ENCODE measurements at places on chromosomes 4 and X.

- DNase-seq = no peak
These were observed 26.4 kb downstream of the EPGN start for GRCh38 chr4:74334636-74335035.

DNA sequence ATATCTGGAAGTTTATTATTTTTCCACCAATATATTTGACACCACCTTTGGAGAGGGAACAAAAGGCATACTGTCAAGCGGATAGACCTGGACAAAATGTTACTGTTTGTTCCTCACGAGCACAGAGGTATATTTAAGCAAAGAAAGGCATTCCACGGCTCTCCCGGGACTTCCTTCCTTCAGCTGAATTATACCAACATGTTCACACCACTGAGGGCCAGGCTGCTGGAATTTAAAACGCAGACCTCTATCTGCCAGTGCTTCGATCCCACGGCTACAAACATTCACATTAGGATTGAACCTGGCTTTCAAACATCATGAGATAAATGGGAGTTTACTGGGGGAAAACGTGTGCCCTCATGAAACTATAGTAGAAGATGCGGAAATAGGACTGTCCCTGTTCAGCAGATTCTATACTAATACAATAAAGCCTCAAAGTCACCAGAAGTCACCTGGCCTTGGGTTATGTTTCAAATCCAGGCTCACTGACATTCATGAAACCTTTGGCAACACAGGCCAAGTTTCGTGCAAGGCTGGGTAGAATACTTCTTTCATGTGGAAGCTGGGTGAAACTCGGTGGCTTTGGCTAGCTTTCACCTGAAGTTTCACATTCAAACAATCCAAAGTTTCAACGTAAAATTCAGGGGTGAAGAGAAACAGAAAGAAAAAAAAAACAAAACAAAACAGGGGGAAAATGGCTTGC, 39.5 kb downstream of the SORBS2 start:
- DNase-seq = no peak

DNA sequence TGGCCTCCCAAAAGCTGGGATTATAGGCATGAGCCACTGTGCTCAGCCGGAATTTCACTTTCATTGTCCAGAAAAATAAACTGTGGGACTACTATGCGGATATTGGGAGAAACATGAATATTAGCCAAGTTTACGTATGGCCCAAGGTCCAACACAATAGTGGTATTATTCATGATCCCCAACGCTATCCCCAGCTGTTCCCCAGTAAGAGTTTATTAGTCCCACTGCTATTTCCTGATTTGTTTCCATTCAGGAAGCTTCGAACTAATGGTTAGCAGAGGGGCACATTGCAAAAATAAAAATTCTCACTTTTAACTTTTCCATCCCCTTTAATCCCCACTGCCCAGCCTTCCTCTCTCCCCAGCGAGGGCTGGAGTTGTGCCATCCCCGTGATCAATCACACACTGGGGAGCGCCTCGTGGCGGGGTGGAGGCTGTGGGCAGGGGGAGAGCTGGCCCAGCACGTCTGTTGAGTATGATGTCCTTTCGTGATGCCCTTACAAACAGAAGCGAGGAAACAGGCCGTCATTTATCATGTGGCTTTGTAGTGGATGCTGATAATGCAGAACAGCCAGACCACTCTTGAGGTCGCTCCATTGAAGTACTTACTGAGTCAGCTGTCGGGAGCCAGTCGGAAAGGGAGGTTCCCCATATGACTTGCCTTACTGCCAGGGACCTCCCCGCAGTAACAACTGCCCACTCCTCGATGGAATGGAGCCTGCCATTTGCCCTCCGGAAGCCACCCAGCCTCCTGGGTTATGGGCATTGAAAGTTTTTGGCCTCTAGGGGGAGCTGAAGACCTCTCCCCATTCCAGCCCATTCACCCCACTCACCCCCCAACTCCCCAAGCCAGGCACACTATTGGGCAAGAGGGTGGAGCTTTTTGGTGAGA, 117.0 kb downstream of the KDR start:
- peak; percentile 35 for DNase-seq

DNA sequence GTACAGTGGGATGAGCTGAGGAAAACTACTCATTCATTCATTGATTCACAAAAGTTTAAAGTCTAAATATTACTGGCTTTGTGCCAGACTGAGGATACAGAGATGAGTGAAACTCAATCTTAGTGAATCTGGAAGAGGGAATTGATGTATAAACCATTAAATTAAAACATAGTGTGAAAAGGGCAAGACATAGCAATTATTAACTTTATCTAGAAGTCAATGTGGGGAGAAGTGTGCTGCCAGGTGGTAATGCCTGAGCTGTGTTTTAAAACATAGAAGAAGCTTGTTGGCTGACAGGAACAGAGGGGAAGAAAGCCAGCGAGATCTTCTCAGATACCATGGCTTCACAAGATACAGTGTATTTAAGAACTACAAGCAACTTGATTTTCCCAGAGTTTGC, 153.4 kb downstream of the BMPR1B start:
- DNase-seq = no peak

DNA sequence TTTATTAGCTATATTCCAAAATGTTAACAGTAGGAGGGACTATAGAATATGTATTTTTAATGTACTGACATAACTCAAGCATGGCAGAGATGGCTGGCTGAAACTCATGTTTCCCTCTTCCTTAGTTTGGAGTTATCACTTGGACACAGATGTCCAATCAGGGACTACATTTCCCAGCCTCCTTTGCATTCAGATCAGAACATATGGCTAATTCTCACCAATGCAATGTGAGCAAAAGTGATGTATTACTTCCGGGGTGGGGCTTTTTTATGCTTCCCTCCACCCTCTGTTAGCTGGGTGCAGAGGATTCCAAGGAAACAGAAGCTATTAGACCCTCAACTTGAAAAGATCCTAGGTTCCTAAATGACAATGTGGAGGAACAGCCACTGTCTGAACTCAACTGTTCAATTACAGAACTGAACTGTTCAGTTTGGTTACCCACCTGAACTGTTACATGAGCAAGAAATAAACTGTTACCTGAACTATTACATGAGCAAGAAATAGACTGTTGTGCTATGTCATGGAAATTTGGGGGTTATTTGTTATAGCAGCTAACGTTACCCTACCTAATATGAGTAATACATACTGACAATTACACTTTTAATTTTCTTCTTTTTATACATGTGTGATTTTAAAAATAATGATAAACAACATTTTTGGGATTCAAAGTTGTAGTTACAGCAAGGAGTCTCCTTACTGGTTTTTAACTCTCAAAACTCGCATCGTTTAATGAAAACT, 29.6 kb upstream of the ERVMER34-1 start:
- DNase-seq = no peak

DNA sequence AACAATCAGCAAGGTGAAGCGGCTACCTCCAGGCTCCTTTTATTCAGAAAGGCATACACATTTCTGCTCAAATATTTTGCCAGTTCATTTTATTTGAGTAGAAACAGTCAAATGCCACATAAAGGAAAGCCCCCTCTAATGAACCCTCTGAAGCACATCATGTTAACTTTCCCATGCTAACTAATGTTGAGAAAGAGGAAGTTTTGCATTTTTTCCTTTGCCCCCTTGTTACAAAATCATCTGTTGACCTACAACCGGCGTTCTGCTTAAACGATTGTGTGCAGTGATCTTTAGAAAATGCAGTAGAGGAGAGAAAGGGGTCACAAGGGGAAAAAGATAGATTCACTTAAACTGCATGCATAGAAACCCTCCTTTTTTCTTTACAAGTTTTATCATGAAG, 25.2 kb upstream of the ATXN3L start:
- no peak for DNase-seq

DNA sequence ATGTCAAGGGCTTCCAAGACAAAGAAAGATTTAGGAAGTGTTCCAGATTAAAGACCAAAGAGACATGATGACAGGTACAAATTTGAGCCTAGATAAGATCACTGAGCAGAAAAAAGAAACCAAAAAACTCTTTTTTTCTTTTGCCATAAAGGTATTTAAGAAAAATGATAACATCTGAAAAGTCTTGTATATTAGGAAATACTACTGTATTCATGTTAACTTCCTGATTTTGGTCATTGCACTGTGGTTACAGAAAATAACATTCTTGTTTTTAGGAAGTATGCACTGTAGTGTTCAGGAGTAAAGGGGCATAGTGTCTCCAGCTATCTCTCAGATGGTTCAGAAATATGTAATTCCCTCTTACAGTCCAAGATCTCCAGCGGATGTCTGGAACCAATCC, 37.1 kb downstream of the RWDD4 start:
- DNase-seq = no peak
